ENCODE measurements at places on chromosomes 4 and X.
A peak's percentile ranks its signal among the peaks of the same experiment; 100 is the strongest.

- no peak for DNase-seq
These were observed 138.2 kb downstream of the NPNT start for GRCh38 chr4:106033469-106033868.

- no peak for DNase-seq
These were observed 143.4 kb downstream of the CENPC start for GRCh38 chr4:67401902-67402301.

DNA sequence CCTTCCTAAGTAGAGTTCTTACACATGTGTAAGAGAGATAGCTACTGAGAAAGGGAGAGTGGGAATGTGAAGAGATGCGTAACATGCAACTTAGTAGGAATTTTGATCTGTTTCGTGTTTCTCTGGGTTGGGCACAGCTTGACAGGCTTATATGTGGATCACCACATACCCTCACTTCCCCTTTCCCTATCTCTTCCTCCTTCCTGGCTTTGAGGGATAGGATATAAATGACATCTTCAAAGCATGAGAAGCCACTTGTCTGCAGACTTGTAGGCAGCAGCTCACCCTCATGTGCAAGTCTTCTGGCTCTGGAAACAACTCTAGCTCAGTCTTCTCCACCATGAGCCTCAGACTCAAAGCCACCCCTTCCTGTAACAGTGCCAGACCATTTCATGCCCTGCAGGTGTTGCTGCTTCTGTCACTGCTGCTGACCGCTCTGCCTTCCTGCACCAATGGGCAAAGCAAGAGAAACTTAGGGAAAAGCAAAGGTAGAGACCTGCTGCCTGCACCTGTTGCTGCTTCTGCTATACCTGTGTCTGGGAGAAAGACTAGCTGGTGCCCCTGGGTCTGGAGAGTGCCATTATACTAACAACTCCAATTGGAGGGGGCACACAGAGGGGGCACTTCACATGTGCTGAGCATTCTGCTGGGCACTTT, 5.4 kb upstream of the PF4V1 start:
- DNase-seq = no peak

GRCh38 chr4:74402692-74403456, 37.9 kb downstream of the EREG start:
- DNase-seq = no peak

DNA sequence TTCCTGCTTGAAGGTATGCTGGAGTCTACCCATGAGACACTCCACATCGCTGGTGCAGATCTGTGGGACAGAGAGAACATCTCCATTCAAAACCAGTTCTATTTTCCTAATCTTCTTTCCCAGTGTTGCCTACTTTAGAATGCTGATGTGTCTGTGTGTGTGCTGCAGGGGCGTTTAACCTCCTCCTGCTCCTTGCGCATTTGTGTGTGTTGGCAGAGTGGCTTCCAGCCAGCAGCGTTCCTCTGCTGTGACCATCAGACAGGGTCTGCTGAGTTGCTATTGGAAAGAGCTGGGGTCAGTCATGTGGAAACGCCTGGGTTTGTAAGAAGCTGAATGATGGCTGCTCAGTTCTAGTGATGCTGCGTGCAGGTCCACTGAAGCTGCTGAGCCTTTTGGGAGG, 223.6 kb downstream of the RBMX2 start:
- no peak for DNase-seq

GRCh38 chrX:127943571-127943970, 108.6 kb downstream of the ACTRT1 start:
- DNase-seq = no peak

DNA sequence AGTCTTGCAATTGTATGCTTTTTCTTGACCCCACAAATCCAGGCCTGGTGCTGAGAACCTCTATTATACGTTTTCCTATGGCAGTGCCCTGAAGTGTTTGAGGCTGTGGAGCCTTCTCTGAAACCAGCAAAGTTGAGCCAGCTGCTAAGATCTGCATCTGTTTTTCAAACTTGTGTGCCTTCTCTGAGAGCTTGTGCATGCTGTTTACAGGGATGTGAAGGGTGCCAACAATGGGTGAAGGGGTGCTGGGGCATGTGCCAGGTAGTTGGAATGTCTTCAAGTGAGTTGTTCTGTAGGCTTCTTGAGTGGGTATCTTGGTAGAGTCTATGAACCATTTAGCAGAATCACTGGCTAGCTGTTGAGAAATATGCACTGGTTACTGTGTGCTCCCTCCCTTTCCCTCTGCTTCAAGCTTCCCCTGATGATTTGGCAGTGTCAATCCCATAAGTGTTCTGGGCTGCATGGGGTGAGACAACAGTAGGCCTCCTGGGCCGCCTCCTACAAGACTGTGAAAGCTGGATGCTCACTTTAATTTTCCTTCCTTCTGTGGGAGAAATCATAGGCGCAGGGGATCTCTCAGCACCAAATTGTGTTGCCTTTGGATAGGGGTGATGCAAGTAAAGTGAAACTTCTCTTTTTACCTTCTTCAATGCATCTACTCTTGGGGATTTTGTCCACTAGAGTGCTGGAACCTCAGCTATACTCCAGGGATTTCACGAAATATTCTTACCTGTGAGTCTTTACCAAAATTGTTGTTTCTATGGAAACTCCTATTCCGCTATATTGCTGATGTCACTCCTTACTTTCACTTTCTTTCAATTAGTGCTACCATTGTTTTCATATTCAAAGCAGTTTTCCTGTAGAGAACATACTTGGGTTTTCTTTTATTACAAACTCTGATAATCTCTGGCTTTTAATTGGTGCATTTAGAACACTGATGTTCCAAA, 30.0 kb downstream of the ITM2A start:
- no peak for DNase-seq

DNA sequence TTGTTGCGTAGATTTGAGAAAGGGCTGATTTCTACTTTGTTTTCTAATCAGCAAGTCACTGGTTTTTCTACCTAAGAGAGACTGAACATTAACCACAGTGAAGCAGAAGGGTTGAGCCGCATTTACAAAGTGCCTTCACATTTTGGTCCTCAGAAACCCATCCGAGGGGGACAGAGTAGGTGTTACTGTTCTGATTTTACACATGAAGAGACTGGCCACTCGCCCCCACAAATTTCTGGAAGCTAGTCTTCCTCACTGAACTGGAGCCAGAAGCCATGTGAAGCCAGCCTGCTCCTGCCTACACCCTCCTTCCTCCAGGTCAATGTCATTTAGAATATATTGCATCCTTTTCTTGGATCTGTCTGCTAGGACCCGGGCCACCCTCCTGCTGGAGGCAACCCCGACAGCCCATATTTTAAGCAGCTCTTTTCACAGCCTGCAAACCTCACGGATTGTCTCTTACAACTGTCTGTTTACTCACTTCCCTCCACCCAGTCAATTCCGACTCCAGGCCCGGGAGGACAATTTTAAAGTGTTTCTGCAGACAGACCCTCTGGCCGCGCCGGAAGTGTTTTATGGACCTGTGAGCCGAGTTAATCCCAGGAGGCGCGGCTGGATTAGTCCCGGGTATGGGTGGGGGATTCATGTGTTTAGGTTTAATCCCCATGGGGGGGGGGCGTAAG, 73.2 kb upstream of the BCOR start:
- DNase-seq = no peak

- DNase-seq = peak; percentile 67
These were observed at the start of gene PARM1 for GRCh38 chr4:74932832-74933561. Gene PARM1 (plus strand): TSS chr4:74933116. CDS start chr4:74933328, 212 bp downstream.

DNA sequence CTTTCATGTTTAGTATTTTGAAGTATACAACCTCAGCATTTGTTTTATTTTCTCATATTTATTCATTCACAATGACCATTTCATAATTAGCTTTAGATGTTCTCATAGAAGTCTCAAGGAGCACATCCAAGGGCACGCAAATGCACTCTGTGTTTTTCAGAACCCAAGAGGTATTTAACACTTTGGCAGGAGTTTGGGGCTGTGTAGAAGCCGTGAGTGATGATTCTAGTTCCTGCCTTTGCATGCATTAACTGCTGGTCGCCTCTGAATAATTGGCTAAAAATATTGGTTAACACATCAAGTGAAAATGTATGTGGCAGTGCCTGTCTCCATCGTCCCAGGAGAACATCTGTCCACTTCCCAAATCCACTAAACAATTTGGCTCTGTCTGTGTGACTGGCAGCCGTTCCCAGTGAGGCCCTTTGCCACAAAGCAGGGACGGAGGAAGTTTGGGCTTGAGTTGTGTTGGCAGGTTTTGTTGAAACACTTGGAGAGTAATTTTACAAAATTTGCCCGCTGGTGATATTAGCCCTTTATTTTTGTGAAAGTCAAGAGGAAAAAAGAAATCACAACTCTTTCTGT, 730.7 kb upstream of the SLIT2 start:
- no peak for DNase-seq

DNA sequence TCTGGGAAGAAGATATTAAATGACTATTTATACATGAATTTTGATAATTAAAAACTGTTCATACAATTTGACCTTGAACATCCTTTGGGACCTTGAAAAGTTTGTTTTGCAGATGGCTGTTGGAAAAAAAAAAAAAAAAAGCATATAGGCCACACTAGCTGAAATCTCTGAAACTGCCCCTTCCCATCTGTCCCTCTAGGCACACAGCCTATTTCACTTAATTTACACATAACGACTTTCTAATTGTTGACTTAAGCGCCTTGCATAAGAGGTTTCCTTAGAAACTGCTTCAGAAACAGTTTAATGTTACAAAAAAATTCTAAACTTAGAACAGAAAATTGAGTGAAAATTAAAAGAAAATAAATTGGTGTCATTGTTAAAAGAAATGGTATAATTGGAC, 131.0 kb downstream of the COX18 start:
- DNase-seq = peak; percentile 5

DNA sequence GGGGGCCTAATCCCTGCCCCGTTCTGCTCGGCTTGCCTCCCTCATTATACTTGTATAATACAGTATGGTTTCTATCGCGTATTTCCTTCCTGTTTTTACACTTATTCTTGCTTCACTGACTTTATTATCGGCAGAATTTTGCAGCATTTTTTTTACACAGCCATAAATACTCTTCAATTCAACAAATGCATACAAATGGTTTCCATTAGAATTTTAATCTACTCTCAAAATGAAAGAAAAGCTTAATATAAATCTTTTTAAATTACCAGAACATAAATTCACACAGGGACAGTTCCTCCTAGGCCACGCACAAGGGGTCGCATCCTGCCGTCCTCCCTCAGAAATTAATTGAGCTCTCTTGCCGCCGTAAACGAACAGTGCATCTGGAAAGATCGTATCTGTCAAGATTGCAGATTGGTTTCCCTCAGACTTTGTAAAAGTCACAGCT, 42.9 kb downstream of the DCTD start:
- no peak for DNase-seq

- no peak for DNase-seq
These were observed 72.1 kb downstream of the GPR101 start for GRCh38 chrX:136961594-136962135.

DNA sequence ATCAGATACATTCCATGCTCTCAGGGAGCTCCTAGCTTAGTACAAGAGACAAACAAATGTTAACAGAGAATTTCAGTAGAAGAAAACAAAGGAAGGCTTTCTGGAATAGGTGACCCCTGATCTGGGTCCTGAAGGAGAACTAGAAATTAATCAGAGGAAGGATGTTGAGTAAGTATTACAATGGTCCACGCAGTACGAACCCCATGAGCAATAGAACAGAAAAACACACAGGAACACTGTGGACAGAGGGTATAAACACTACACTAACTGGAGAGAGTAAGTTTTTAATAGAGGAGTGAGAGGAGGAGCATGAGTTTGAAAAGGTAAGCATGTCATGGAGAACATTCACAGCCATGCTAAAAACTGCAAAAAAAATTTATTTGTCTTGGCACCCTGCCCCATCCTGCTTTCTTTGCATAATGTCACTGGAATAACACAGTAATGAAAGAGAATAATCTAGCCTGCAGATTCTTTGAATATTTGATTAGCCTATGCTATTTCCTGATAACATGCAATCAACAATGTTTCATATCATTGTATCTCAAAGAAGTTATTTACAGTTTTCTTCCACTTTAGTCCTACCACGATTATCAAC, 140.3 kb upstream of the ZXDB start:
- DNase-seq = no peak

GRCh38 chr4:82890528-82890900, 439 bp downstream of the SEC31A start:
- no peak for DNase-seq

DNA sequence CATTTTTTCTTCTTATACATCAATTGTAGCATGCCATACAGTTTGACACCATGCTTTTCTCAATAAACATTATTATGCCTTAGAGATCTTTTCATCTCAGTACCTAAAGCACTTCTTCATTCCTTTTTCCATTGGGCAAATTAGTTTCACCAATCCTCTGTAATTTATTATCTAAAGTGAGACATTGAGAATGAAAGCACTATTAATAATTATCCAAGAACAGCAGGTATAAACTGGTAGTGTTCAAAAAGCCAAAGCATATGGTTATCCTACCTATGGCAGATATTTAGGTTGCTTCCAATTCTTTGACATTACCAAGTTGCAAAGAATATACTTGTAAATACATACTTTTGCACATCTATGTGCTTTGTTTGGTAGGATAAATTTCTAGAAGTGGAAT, 15.6 kb downstream of the LAMTOR3 start:
- DNase-seq = no peak

- no peak for DNase-seq
These were observed 1070.1 kb downstream of the STPG2 start for GRCh38 chr4:97073194-97073593.

DNA sequence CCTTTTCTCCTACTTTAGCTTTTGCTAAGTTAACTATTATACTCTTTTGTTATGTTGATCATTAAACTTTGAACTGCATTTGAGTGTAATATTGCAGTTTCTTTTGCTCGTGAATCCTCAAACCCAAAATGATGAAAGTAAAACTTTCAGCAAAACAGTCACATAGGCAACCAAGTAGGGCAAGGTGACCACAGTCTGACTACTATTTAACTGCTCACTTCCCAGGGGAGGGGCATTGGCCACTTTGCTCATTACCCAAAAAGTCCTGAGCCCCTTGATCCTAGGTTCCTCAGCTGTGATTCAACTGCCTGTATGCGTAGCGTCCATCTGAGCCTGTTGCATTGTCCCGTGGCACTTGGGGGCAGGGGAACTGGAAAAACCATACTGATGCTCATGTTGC, 17.0 kb downstream of the RBMX2 start:
- no peak for DNase-seq

DNA sequence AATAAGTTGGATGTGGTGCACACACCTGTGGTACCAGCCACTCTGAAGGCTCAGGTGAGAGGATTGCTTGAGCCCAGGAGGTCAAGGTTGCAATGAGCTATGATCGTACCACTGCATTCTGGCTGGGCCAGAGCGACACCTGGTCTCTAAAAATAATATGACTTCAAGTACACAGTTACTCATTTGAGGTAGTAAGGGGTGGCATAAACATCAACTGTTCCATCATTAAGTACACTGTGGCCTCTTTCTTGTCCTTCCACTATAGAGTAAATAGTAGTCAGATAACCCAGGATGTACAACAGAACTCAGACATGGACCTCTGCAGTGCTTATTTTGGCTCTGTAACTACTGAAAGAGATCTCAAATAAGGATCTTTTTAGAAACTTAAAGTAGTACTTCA, 10.6 kb downstream of the FAM9B start:
- no peak for DNase-seq

- no peak for DNase-seq
These were observed 351.2 kb downstream of the ARHGAP24 start for GRCh38 chr4:85826060-85826678.
